ENCODE measurements at places on chromosomes 11 and 22. TPM values are rescaled to one million over a fixed set of nuclear protein-coding genes. Genes with fewer than 3 reads are reported as not detected.

GRCh38 chr22:45905924-45906865, 70.8 kb downstream of the WNT7B start:
- no peak for DNase-seq
- no peaks in the 10 kb centered on the region for H3K36me3 ChIP-seq
- H3K27ac ChIP-seq, result no peak overlapping the region
- H3K4me3 ChIP-seq, result no peak overlapping the region
- no peaks in the 10 kb centered on the region for H3K4me1 ChIP-seq
- H3K27me3 ChIP-seq, result peaks cover 16% of the 10 kb centered on the region

CELSR1 gene
- 0.14 TPM for total RNA-seq

MRPL17 gene
- total RNA-seq, result 141 TPM

GRCh38 chr11:5847711-5848110, 6.0 kb upstream of the OR52E6 start:
- peaks cover 4% of the 10 kb centered on the region for H3K27me3 ChIP-seq
- H3K4me3 ChIP-seq, result no peak overlapping the region
- H3K27ac ChIP-seq, result no peak overlapping the region

DNA sequence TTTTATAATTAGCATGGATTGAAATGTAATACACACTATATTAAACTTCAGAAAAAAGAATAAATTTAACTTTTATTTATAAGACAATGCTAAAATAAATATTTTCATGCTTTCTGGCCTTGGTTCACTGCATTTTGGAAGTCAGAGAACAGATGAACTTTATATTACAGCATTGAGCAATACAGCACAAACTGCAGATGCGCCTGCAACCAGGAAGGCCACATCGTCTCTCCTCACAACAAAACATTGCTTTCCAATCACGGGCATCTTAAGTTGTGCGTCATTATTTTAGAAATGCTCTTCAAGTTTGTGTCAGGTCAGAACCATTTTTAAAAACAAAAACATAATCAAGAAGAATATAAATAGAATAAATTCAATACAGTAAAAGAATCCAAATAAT, 89.3 kb upstream of the CEP126 start:
- DNase-seq, result no peak
- H3K36me3 ChIP-seq, result no peaks in the 10 kb centered on the region
- peaks cover 3% of the 10 kb centered on the region for H3K27me3 ChIP-seq
- H3K4me1 ChIP-seq, result no peaks in the 10 kb centered on the region

SLC17A6 gene
- total RNA-seq, result not detected

GRCh38 chr11:44759743-44760476, 33.1 kb downstream of the TSPAN18 start:
- H3K4me3 ChIP-seq, result no peak overlapping the region
- no peak overlapping the region for H3K27ac ChIP-seq
- peaks cover 6% of the 10 kb centered on the region for H3K4me1 ChIP-seq
- no peaks in the 10 kb centered on the region for H3K36me3 ChIP-seq
- H3K27me3 ChIP-seq, result no peaks in the 10 kb centered on the region
- no peak for DNase-seq

DNA sequence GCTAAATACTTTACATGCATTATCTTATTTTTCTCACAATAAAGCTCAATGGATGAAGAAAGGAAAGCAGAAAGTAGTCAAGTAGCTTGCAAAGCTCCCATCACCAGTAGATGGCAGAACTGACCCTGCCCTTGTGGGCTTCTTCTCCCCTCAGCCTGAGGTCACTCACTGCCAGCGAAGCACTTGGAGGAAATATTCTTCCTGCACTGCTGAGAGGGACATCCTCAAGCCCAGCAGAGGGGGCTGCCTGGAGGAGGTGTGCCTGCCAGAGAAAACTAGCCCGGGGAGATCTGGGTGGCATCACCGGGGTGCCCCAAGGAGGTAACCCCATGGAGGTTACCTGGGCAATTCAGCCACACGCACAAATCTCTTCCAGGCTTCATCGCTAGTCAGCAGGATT, 6.6 kb downstream of the APOL4 start:
- no peaks in the 10 kb centered on the region for H3K36me3 ChIP-seq
- no peak overlapping the region for H3K27ac ChIP-seq
- H3K4me3 ChIP-seq, result no peak overlapping the region
- DNase-seq, result peak; percentile 30
- H3K27me3 ChIP-seq, result no peaks in the 10 kb centered on the region
- H3K4me1 ChIP-seq, result peaks cover 26% of the 10 kb centered on the region

DNA sequence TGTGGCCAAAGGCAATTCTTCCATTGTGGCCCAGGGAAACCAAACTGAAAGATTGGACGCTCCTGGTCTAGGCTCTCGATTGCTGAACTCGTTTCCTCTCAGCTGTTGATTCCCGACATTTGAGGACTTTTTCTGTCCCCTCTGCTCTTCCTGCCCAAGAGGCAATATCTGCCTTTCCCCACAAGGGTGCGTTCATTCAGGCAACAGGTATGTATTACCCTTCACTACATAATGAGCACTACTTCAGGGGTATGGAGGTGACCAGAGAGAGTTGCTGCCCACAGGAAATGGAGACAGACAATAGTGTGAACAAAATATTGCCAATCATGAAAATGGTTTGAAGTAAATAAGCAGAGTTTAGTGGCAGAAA, 8.2 kb downstream of the PTH start:
- DNase-seq, result peak; percentile 19
- H3K36me3 ChIP-seq, result no peaks in the 10 kb centered on the region
- no peaks in the 10 kb centered on the region for H3K27me3 ChIP-seq

DNA sequence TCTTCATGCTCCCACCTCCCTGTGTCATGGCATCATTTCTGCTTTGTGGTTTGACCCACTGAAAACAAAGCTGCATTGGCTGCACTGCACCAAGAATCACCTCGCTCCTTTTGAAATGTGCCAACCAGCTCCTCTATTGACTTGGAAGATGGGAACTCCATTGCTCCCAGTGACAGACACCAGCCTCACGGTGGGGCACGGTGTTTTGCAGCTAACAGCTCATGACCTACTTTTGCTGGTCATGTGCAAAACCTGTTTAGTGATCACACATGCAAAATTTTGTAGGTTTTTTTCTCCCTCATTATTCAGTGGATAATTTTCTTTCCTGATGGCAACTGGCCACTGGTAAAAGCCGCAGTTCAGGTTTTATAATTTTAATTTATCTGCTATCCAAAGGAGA, 36.8 kb downstream of the ARFGAP2 start:
- H3K36me3 ChIP-seq, result peaks cover 1% of the 10 kb centered on the region
- no peaks in the 10 kb centered on the region for H3K4me1 ChIP-seq
- no peak overlapping the region for H3K27ac ChIP-seq
- H3K4me3 ChIP-seq, result no peak overlapping the region
- H3K27me3 ChIP-seq, result no peaks in the 10 kb centered on the region
- no peak for DNase-seq

F2 gene
- not detected for total RNA-seq

DNA sequence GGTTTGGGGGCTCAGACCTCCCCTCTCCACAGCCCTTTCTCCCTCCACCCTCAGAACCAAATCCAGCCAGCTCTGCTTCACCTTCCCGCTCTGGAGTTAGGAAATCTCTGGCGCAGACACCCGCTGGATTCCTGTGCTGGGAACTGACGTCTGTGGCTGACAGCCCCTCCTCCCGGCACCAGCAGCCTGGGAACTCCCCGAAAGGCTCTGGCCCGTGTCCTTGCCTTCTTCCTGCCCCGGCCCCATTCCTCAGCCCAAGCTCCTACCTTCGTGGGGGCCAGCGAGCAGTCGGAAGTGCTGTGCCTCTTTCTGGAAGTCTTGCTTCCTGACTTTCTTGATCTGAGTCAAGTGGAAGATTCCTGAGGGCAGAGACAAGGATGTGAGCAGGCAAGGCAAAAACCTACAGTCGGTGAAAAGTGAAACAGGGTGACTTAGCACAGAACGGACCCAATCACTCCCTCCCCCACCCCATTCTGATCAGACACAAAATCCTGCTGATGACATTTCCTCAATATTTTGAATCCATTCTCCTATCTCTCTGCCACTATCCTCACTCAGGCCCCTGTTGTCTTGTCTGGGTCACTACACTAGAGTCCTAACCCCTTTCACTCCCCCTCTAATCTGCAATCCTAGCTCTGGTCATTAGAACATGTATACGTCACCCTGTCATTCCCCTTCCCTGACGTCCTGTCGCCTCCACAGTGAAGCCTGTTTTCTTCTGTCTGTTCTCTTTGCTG, 34.1 kb downstream of the CHRDL2 start:
- no peak overlapping the region for H3K27ac ChIP-seq
- H3K4me1 ChIP-seq, result no peaks in the 10 kb centered on the region
- no peak for DNase-seq

MGAT3 gene
- 1.2 TPM for total RNA-seq

GRCh38 chr11:30914143-30914762, 328.1 kb upstream of the MPPED2 start:
- H3K27me3 ChIP-seq, result peaks cover 20% of the 10 kb centered on the region
- H3K27ac ChIP-seq, result no peak overlapping the region
- H3K4me3 ChIP-seq, result no peak overlapping the region
- peak; percentile 4 for DNase-seq
- no peaks in the 10 kb centered on the region for H3K36me3 ChIP-seq

- H3K36me3 ChIP-seq, result no peaks in the 10 kb centered on the region
- H3K4me3 ChIP-seq, result no peak overlapping the region
- no peaks in the 10 kb centered on the region for H3K27me3 ChIP-seq
- DNase-seq, result no peak
Observed at GRCh38 chr11:56705784-56706396, 7.0 kb downstream of the OR9G1 start.

DNA sequence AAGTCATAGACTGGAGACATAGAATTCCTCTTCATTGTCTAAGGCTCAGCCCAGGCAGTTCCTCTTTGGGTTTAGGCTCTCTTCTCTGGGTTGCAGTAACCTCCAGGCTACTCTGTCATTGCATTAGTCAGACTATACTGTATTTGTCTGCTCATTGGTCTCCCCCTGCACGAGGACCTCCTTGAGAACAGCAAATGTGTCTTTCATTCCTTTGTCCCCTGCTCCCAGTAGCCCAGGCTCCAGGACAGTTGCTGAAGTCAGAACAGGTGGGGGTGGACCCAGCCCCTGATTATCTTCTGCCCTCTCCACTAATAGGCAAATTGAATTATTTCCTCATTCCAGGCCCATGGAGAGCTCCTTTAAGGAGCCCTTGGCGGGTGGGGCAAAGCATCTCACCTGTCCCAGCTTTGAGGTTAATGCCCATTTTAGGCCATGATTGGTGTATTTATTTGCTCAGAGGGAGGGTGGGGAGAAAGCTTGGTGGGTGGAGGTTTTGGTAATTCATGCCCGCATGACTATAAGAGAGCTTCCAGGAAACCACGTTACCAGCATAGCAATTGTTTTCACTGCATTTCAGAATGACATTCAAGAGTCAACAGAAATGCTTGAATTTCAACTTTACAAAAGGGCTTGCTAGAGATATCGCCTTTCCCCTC, 40.9 kb downstream of the NAV2 start:
- peaks cover 12% of the 10 kb centered on the region for H3K27me3 ChIP-seq
- H3K4me1 ChIP-seq, result no peaks in the 10 kb centered on the region
- H3K4me3 ChIP-seq, result no peak overlapping the region
- no peak overlapping the region for H3K27ac ChIP-seq

CDK2AP2 gene
- 50.5 TPM for total RNA-seq
